ENCODE measurements at places on chromosomes 3 and 15. TPM values are rescaled to one million over a fixed set of nuclear protein-coding genes. Genes with fewer than 3 reads are reported as not detected.

DNA sequence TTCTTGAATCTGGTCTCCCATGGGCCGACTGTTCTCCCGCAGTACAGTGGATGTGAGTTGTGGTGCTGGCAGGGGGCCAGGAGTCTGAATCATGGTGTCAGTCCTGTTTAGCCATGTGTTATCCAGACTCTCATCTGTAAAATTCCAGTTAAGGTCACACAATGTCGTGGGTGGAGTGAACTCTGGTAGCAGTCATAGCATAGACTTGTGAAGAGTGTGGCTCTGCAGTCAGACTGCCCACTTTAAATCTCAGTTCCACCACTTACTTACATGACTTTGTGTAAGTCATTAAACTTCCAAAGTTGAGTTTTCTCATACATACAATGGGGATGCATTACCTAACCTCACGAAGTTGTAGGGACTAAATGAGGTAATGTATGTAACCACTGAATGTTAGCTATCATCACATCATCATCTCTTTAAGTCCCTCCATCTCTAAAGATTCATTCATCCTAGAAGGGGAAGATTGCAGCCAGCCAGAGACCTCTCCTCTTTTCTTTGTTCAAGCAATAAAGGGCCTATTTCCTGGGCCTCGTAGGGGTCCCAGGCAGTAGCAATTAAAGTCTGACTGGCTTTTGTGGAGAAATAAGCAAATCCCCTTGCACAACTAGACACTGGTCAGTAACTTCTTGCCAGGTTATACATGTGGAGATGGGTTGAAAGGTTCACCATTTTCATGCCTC is 93.9 kb downstream of the PCCB start:
- H3K4me3 ChIP-seq = no peak overlapping the region
- H3K4me1 ChIP-seq = no peaks in the 10 kb centered on the region
- H3K27ac ChIP-seq = no peak overlapping the region
- no peak for DNase-seq
- no peaks in the 10 kb centered on the region for H3K27me3 ChIP-seq

DNA sequence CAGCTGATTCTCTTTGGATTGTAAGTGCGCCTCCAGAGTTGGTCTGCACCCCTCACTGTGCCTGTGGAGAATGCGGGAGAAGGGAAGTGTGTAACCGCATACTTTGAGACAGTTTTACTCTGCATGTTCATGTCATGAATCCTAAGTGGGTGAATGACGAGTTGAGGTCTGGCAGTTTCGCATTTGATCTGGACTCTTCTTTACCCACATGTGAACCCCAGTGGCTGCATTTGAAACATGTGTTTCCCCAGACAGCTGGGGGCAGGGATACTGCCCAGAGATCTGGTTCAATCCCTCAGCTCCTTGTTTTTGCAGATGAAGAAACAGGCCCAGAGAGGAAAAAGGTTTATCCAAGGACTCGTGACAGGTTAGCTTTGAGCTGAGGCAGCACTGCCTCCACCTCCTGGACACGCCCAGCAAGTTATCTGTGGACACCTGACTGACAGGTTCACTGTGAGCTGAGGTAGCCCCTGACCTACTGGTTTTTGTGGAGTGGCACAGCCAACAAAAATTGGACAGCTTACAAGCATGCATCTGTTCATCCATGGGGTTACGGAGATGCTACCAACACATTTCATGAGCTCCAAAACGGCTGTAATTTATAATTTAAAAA is 207.3 kb downstream of the XXYLT1 start:
- no peaks in the 10 kb centered on the region for H3K4me1 ChIP-seq
- H3K27me3 ChIP-seq = no peaks in the 10 kb centered on the region
- H3K27ac ChIP-seq = no peak overlapping the region
- no peak overlapping the region for H3K4me3 ChIP-seq
- no peak for DNase-seq

GRCh38 chr15:72614810-72615532 is 39.5 kb upstream of the GOLGA6B start:
- H3K4me1 ChIP-seq = no peaks in the 10 kb centered on the region
- H3K27me3 ChIP-seq = no peaks in the 10 kb centered on the region
- H3K36me3 ChIP-seq = no peaks in the 10 kb centered on the region
- no peak overlapping the region for H3K4me3 ChIP-seq

- H3K27ac ChIP-seq = no peak overlapping the region
- no peak overlapping the region for H3K4me3 ChIP-seq
- DNase-seq = no peak
- H3K36me3 ChIP-seq = no peaks in the 10 kb centered on the region
- H3K27me3 ChIP-seq = no peaks in the 10 kb centered on the region
Measured at GRCh38 chr3:58952128-58952917, 97.5 kb downstream of the CFAP20DC start.

DNA sequence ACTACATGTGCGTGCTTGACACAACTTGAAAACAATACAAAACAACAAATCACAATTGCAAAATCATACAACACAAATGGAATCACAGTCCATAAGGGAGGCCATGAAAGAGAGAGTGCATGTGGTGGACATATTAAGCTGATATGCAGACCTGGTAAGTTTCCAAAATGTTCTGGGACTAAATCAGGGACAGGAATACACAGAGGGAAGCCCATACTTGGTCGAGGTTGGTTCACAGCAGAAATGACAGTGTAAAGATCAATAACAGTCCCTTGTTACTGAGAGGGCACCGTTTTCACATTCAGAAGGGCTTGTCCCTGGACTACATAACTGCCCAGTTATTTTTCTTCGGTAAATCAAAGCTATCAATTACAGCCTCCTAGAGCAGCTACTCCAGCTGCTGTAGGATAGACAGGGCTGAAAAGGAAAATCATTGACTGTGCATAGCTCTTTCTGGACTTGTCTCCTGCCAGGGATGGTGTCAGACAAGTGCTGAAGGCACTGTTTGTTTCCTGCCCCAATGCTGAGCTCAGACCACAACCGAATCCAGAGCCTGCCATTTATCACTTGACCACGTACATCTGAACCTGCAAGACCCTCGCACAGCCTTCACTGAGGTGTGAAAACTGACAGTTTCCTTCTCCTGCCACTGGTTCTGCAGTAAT is 79.5 kb upstream of the KCNMB2 start:
- no peaks in the 10 kb centered on the region for H3K36me3 ChIP-seq
- no peak for DNase-seq
- no peaks in the 10 kb centered on the region for H3K4me1 ChIP-seq
- no peaks in the 10 kb centered on the region for H3K27me3 ChIP-seq
- no peak overlapping the region for H3K27ac ChIP-seq

GRCh38 chr15:88089024-88089620 is 167.4 kb downstream of the NTRK3 start:
- no peak overlapping the region for H3K4me3 ChIP-seq
- no peaks in the 10 kb centered on the region for H3K36me3 ChIP-seq
- no peak overlapping the region for H3K27ac ChIP-seq
- DNase-seq = no peak
- peaks cover 8% of the 10 kb centered on the region for H3K27me3 ChIP-seq
- H3K4me1 ChIP-seq = no peaks in the 10 kb centered on the region

DNA sequence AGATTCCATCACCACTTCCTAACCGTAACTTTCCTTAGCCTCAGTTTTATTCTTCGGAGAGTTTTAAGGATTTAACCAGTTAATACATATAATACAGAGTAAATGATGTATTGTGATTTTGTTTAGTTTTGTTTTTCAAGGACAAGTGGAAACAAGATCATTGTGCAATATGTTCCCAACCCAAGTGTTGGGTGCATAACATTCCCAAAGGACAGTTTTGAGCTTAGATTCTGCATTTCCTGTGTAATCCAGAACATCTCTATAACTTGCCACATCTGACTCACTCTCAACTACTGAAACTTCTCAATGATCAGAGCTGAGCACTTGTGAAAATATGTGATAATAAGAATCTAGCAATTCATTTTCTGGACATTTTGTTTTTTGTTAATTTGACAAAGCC is 466.1 kb upstream of the PPP2R3A start:
- H3K27ac ChIP-seq = no peak overlapping the region
- H3K4me1 ChIP-seq = no peaks in the 10 kb centered on the region
- no peak overlapping the region for H3K4me3 ChIP-seq
- H3K36me3 ChIP-seq = no peaks in the 10 kb centered on the region

GRCh38 chr3:38149708-38150107 is 11.2 kb downstream of the MYD88 start:
- H3K4me1 ChIP-seq = peaks cover 19% of the 10 kb centered on the region
- no peak overlapping the region for H3K27ac ChIP-seq
- no peak for DNase-seq
- H3K27me3 ChIP-seq = no peaks in the 10 kb centered on the region

- H3K4me3 ChIP-seq = peak overlapping the region; percentile 78
- DNase-seq = no peak
- H3K27me3 ChIP-seq = no peaks in the 10 kb centered on the region
- H3K27ac ChIP-seq = peak overlapping the region; percentile 72
- H3K36me3 ChIP-seq = no peaks in the 10 kb centered on the region
- peaks cover 13% of the 10 kb centered on the region for H3K4me1 ChIP-seq
Measured at GRCh38 chr15:80060356-80061006, 1.0 kb downstream of the ZFAND6 start.

- peaks cover 4% of the 10 kb centered on the region for H3K4me1 ChIP-seq
- peaks cover 17% of the 10 kb centered on the region for H3K36me3 ChIP-seq
- H3K27me3 ChIP-seq = no peaks in the 10 kb centered on the region
- H3K4me3 ChIP-seq = no peak overlapping the region
- no peak overlapping the region for H3K27ac ChIP-seq
Measured at GRCh38 chr3:138769616-138770015, 65.1 kb downstream of the PIK3CB start.

GRCh38 chr15:101378171-101378755 is 83.2 kb upstream of the SNRPA1 start:
- DNase-seq = no peak
- no peak overlapping the region for H3K27ac ChIP-seq
- no peaks in the 10 kb centered on the region for H3K27me3 ChIP-seq
- no peaks in the 10 kb centered on the region for H3K4me1 ChIP-seq
- H3K36me3 ChIP-seq = no peaks in the 10 kb centered on the region

DNA sequence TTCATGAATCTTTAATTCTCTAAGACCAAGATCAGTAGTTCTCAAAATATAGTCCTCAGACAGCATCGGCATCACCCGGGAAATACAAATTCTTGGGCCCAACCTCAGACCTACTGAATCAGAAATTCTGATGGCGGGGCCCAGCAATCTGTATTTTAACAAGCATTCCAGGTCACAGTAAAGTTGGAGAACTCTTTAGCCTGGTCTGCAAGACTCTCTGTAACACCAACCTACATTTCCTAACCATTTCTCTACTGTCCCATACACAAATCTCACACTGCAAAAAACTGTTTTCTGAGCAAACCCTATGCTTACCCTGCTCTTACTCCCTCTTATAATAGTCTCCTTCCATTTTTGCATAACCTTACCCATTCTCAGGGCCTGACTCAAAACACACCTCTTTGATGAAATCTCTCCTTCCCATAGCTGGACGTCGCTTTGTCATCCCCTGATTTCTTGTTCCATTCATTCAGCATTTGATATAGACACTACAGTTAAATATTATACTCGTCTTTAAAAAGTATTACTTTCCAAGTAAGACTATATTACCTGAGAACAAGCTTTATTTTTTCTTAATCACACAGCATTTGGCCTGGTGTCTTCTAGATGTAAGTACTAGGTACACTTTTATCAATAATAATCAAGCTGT is 83.3 kb upstream of the MYO5C start:
- H3K27me3 ChIP-seq = no peaks in the 10 kb centered on the region
- DNase-seq = no peak
- no peak overlapping the region for H3K4me3 ChIP-seq

- DNase-seq = no peak
- H3K36me3 ChIP-seq = no peaks in the 10 kb centered on the region
- no peak overlapping the region for H3K27ac ChIP-seq
- peaks cover 2% of the 10 kb centered on the region for H3K27me3 ChIP-seq
- H3K4me3 ChIP-seq = no peak overlapping the region
- H3K4me1 ChIP-seq = no peaks in the 10 kb centered on the region
Measured at GRCh38 chr15:101357885-101358284, 62.8 kb upstream of the SNRPA1 start.

DNA sequence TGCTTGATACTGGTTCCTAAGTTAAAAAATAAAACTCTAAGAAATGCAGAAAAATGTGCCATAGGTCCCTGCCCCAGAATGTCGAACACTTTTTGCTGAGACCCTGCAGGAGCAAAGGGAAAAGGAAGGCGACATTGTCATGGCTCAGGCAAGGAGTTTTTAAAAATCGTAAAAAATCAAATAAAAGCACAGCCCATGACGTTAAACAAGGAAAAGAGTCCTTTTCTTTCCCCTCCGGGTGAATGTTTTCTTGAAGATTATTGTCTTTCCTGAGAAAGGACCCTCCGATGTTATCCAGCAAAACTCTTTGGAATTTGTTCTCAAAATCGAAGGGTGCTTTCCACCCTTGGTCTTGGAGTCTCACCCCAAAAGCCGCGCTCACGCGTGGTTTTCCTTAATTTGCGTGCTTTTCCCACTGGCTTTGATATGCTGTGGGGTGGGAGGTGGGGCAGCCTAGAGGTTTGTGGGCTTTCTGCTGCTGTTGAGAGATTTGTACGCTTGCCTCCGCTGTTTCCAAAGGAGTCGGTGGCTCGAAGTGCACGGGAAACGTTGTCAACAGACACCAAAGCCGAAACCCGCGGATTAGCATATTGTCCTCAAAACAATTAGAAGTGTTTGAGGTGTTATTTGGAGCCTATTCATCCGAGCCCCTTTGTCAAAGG is 2.9 kb downstream of the SOX14 start:
- peaks cover 88% of the 10 kb centered on the region for H3K27me3 ChIP-seq
- H3K27ac ChIP-seq = no peak overlapping the region
- no peaks in the 10 kb centered on the region for H3K36me3 ChIP-seq

GRCh38 chr3:56833022-56833421 is 31.3 kb upstream of the ARHGEF3 start:
- H3K4me1 ChIP-seq = peaks cover 4% of the 10 kb centered on the region
- H3K27me3 ChIP-seq = no peaks in the 10 kb centered on the region
- no peak overlapping the region for H3K27ac ChIP-seq
- peaks cover 3% of the 10 kb centered on the region for H3K36me3 ChIP-seq
- H3K4me3 ChIP-seq = no peak overlapping the region

- H3K4me1 ChIP-seq = peaks cover 34% of the 10 kb centered on the region
- H3K4me3 ChIP-seq = no peak overlapping the region
- peaks cover 52% of the 10 kb centered on the region for H3K36me3 ChIP-seq
- no peak overlapping the region for H3K27ac ChIP-seq
Measured at GRCh38 chr3:71117572-71118247, 465.8 kb downstream of the FOXP1 start.

DNA sequence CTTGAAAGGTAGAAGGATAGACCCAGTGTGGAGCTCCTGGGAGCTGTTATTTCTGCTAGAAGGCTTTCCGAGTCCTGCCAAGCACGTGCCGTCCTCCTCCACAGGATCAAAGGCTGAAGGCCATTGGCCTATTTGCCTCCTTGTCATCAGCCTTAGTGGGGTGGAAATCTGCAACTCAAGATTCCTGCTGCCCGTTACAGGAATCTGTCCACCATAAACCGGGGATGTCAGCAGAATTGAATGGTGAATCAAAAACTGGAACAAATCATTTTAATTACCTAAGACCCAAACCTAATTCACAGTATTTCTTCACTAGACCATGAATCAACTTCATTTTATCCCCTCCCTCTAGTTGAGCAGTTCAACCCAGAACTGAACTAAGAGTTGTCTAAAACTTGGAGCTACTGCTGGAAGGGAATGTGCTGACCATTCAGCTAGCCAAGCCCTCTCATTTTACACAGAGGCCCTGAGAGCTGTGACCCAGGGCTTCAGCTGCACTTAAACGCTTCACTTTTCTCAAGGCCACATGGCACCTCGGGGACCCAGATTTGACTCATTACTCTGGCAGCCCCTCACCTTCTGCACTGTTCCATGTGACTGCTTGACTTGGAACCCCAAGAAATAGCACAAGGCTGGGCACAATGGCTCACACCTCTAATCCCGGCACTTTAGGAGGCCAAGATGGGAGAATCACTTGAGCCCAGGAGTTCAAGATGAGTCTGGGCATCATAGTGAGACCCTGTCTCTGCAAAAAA is 36.8 kb upstream of the KIF23 start:
- H3K27ac ChIP-seq = no peak overlapping the region
- no peak for DNase-seq
- no peaks in the 10 kb centered on the region for H3K27me3 ChIP-seq
- no peaks in the 10 kb centered on the region for H3K36me3 ChIP-seq

GASK1A gene
- total RNA-seq = 0.28 TPM

RPS27L gene
- 40.0 TPM for total RNA-seq

MST1R gene
- total RNA-seq = 0.55 TPM
